NCI-H524 treated with DMSO at 0.1 percent for 48 hours (cell line): ENCODE measurements at places on chromosomes 5 and 9.

DNA sequence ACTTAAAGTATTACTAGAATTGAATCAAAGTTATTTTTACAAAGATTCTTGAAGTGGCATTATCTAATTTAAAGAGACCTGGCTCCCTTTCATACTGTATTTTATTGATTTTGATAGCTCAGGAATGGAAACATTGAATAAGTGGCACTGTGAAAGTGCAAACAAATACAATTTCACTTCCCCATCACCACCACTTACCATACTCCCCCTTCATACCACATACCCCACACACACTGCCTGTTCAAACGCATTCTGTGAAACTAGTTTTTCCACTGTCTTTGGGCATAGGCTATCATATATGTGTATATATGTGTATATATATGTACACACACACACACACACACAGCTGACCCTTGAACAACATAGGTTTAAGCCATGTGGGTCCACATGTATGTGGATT lies 62.1 kb upstream of the ATG10 start:
- DNase-seq: no peak

DNA sequence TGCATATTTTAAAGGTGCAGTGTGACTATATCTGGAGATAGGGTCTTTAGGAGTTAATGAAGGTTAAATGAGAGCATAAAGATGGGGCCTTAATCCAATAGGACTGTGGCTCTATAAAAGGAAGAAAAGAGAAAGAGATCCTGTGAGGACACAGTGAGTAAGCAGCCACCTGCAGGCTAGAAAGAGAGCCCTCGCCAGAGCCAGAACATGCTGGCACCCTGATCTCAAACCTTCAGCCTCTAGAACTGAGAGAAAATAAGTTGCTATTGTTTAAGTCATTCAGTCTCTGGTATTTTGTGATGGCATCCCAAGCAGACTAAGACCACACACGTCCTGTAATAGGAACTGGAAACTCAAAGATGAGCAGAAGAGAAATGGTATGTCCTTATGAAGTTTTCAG lies 41.0 kb downstream of the RNF180 start:
- no peak for DNase-seq

DNA sequence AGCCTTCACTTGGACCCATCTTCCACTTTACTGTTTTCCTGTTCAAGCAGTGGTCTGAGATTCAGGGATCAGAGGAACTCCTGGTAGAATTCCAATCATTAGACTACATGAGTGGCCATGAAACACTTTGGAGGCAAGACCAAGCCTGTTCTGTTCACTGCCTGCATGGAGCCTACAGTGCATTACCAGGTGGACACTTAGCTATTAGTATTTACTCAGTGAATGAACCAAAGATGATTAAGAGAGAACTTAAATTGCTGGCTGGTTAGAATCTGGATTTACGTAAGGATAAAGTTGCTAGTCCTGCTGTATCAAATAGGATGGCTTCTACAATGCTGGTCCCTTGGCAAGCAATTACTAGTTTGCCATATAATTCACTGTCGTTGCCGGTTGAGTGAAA lies 245.5 kb downstream of the ARRDC3 start:
- no peak for DNase-seq

GRCh38 chr9:38207247-38207778 lies 138.3 kb upstream of the SHB start:
- DNase-seq: no peak

GRCh38 chr5:27171761-27172261 lies 133.4 kb upstream of the CDH9 start:
- DNase-seq: no peak

DNA sequence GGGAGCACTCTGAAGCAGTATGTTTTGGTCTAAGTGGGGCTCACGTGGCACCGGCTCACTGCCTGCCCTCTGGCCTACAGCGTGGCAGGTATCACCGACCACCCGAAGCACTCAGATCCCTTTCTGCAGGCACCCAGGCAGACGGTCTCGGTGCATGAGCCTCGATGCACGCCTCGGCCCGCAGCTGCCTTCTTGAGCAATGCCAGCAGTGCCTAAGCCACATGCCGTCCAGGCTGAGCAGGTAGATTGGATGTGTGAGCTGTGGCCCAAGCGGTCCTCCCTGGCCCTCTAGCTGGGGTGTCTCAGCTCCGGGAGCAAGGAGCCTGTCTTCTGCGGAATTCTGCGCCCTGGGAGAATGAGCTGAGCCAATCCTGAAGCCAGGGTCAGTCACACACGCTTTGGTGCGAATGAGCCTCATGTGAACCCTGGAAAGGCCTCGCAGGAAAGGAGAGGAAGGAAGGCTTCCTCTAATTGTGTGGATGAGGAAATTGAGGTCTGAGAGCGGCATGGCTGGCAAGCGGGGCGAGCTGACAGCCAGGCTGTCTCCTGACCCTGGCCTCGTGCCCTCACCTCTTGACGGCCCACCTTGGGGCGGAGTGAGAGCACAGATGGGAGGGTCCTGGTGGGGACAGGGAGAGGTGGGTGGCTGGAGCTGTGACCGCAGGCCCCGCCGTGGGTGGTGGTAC lies 14.4 kb downstream of the RXRA start:
- DNase-seq: no peak

DNA sequence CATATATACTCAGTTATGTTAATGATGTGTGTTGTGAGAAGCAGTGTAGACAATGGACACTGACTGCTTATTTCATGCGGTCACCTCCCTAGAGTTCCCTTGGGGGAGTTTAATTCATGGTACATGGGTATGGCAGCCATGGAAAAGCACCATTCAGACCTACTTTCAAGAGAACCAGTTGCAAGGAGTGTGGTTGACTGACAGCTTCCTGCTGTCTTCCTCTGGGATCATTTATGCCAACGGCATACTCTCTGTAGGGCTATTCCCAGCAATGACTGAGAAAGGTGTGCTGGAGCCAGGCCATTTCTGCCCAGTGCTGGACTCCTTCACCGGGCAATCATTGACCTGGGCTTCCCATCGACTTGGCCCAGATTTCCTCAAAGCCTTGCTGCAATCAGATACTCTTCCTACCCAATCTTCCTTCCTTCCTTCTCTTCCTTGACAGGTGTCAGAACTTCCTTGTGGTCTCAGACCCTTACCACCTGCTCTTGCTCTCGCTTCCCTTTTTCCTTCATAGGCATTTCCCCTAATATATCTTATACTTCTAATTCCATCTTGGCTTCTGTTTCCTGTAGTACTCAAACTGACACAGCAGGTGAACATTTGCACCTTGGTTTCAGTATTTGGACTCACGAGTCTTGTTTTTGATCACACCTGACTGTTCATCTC lies 3.4 kb upstream of the CLINT1 start:
- DNase-seq: no peak

GRCh38 chr5:132677191-132677590 lies 3.4 kb downstream of the IL4 start:
- no peak for DNase-seq

- DNase-seq: no peak
These were observed 656 bp downstream of the CEP78 start for GRCh38 chr9:78236551-78236910.

- DNase-seq: no peak
These were observed 11.5 kb upstream of the CARD9 start for GRCh38 chr9:136385015-136385414.

DNA sequence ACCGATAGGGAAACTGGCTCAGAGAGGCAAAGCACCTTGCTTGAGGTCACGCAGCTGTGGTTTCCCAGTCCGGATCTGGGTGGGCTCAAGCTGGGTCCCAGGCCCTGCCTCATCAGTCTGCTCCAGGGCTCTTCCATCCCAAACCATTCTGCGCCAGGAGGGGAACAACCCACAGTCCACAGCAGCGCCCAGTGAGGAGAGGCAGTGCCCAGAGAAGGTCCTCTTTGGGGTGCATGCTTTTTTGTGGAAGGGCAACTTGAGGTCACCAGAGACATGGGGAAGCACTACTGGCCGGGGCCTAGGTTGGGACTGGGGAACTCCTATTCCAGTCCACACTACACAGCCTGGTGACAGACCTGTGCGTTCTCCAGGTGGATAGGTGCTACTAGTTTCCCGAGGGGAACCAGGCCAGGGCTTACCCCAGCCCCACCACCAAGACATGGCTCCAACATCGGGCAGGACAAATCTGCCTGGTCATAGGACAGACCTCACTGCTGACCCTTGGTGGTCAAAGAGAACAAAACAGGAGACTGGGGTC lies 62.5 kb upstream of the RNF130 start:
- no peak for DNase-seq

GRCh38 chr9:118721923-118722322 lies 647.3 kb downstream of the BRINP1 start:
- DNase-seq: no peak

- no peak for DNase-seq
These were observed 78.3 kb upstream of the IRX1 start for GRCh38 chr5:3517348-3517747.

- peak; percentile 19 for DNase-seq
These were observed 19.4 kb upstream of the RNF130 start for GRCh38 chr5:180090769-180091546.

- DNase-seq: no peak
These were observed 111.7 kb downstream of the ESM1 start for GRCh38 chr5:54873691-54874090.

DNA sequence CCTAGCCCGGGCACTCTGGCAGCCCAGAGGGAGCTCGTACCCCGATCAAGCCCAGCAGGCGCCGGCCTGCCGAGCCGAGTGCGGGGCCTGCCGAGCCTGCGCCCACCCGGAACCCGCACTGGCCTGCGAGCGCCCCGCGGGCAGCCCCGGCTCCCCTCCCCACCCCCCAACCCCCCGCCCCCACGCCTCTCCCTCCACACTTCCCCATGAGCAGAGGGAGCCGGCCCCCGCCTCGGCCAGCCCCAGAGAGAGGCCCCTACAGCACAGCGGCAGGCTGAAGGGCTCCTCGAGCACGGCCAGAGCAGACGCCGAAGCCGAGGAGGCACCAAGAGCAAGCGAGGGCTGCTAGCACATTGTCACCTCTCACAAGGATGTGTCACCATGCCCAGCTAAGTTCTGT lies 36.2 kb upstream of the CCDC180 start:
- no peak for DNase-seq

GRCh38 chr5:72472666-72473422 lies 34.4 kb downstream of the ZNF366 start:
- no peak for DNase-seq

DNA sequence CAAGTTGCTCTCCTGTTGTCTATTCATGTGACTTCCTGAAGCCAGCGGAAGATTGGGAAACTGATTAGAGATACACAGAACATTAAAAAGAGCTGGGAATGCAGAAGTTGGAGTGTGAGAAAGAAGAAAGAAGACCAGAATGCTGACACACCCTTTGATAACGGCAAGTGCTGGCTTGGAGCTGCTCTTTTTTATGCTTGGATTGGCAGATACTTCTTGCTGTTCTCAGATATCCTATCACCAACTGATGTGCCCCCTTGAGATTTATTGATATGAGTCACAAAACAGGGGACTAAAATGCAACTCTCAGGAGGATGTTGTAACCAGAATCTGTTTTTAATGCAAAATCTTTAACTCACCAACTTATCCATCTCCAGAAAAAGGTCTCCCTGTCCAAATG lies 56.0 kb upstream of the ASTN2 start:
- no peak for DNase-seq

GRCh38 chr5:132070460-132071337 lies 2.9 kb upstream of the CSF2 start:
- DNase-seq: no peak

DNA sequence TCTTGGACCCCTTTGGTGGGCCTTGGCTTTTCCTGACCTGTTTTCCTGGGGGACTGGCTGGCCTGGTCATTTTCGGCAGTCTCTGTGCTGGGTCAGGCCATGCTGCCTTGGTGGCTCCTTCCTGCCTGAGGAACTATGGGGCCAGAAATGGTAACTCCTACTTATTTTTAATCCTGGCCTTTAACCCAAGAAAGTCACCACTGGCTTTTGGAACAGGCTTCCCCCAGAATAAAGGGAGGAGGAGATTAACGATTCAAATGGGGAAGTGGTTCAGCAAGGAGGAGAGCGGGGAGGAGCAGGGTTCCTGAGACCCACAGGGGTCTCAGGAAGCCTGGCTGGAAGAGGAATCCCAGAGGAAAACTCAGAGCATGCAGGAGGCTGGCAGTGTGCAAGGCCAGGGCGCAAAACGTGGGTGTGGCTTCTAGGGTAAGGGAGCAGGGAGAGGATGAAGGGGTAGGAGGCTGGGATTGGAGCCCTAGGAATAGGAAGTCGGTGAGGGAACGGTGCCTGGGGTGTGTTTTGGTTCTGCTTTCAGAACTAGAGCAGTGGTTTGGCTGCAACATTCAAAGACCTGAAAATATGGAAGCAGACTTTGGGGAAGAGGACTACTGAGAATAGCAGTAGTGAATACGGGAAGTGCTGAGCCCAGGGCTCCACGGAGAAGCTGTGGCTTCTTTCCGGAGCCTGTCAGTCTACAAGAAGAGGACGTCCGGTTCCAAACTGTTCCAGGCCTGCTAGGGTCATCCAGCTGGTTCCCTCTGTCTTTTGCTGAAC lies 271.1 kb upstream of the KLF4 start:
- DNase-seq: no peak

- DNase-seq: no peak
These were observed 74.1 kb upstream of the BASP1 start for GRCh38 chr5:17143335-17143734.

DNA sequence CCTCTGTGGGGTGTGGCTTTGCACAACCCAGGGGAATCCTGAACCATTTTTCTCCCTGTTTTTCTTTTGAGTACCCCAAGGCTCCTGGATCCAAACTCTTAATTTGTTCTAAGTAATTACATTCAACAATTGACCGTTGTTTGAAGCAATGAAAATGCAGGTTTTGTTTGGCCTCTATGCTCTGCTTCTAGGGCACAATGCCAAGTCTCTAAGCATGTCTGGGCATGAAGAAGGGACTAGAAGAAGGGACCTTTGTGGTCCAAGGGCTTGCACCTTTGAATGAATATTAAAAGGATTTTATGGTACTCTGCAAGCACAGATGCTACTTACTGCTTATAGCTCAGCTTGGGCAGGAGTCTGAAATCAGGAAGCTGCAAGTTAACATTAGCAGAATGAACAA lies 6.6 kb upstream of the ENC1 start:
- no peak for DNase-seq

GRCh38 chr5:76851728-76852369 lies 2.0 kb downstream of the S100Z start:
- DNase-seq: no peak

DNA sequence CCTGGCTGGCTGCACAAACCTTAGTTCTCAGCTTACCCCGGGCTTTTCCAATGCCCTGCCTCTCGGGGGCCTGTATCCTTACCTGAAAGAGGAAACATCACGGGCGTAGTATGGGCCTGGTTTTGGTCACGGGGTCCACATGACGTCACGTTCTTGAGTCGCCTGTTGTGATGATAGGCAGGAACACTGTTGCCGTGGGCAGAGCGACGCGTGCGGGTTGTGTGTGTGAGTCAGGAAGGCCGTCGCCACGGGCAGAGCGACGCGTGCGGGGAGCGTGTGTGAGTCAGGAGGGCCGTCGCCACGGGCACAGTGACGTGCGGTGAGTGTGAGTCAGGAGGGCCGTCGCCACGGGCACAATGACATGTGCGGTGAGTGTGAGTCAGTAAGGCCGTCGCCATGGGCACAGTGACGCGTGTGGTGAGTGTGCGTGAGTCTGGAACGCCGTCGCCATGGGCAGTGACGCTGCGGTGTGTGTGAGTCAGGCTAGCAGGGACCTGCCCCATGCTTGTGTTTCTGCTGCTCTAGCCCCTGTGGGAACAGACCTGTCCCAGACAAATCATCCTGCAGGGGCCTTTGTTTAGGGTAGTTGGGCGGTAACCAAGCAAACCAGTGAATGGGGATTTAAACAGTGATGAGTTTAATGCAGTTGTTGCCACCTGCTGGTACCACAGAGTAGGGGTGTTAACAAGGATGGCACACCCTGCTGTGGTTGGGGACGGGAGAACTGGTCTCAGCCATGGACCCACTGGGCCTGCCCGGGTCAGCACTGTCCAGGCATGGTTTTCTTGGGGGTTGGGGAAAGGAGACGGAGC lies 19.8 kb downstream of the TRIP13 start:
- no peak for DNase-seq
